NCI-H2171 treated with DMSO at 0.1 percent for 48 hours (cell line): ENCODE measurements at places on chromosomes 13 and 19.

DNA sequence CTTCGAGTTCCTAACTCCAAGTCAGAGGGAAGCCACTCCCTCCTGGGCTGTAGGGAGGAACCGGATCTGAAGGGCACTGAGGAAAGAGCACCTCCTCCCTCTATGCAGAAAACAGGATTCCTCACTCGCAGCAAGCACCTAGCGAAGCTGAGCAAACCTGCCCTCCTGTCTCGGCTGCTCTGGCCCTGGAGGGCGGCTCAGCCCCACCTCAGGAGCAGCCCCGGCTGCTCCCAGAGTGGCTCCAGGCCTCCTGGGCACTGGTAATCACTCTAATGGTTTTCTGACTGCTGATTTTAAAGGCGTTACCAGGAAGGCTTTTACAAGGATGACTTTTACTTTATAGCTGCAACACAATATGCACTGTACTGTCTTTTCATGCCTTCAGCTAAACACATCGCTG lies 312.5 kb downstream of the TEX29 start:
- no peak for DNase-seq

DNA sequence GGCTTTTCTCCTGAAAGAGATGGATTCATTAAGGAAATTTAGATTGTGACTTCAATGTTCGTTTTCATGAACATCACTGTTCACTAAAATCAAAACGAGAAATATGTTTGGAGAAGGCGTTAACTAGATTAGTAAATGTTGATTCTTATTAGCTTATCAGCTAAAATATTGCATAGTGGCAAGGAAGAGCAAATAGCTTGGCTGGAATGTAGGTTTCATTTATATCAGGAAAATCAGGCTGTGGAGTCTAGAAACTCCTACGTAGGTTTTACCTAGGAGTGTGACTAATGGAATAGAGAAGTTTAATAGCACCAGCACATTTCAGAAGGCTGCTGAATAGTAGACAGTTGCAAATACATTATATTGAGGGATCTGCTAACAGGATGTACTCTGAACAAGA lies 344.9 kb downstream of the LIG4 start:
- DNase-seq, result no peak

GRCh38 chr19:40990972-40991381 lies at the start of gene CYP2B6:
Gene CYP2B6, plus strand, starts transcription at chr19:40991282. Its CDS starts 24 bp downstream, at chr19:40991306.
- DNase-seq, result no peak

GRCh38 chr19:55453511-55454260 lies 7.8 kb downstream of the ISOC2 start:
- no peak for DNase-seq

DNA sequence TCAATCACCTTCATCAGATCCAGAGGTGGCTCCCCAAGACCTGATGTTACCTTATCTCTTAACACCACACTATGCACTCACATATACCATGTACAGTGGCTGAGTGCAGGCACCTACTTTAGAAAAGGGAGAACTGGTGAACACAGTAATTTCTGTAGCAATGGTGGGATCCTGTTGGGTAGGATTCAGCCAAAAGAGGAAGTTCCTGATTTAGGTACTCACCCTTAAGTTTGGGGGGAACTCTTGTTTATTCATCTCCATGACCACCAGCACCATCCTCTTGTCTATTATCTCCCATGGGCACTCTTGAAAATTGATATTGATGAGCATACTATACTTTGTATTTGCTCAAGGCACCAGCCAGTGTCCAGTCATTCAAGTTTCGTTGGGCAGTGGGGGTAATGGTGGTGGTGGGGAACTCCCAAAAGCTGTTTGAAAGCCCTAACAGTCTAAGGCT lies 324.4 kb downstream of the LMO7 start:
- DNase-seq, result no peak

DNA sequence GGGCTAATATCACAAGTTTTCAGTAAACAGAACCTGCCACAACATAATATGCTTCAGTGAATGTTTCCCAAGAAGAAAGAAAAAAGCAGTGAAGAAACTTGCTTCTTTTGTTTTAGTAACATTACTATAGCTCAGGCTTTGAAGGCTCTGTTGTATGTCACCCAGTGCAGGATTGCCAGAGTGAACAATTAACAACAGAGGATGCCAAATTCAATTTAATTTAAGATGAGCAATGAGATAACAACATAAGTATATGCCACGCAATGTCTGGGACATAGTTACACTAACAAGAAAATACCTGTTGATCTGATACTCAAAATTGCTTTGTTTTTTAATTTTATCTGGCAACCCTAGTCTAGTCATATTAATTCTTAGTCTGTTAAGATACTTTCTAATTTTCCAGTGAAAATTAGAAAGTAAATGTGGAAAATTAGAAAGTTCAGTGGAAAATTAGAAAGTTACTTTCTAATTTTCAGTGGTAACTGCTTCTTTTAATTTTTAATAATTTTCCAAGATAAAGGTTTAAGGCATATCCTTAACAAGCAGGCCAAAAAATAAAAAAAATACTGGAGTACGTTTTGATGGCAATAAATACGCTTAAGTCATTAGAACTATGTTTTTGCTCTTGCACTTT lies 336.3 kb downstream of the SLITRK6 start:
- DNase-seq, result no peak

DNA sequence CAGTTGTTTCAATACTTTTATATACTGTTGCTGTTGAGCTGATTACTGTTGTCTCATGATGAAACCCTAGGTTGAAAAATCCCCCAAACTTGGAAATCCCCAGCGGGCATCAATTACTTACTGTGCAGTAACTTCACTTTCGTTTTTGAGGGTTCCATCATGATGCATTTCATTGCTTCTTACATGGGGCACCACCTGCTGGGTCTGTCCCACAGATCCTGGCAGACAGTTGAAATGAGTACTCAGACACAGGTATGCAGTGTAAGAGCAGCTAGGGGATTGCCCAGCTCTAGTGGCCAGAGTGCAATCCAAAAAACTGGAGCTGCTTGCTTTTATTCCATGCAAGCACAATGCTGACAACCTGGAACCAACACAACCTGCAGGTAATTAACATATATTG lies 132.5 kb upstream of the ZNF91 start:
- DNase-seq, result no peak

DNA sequence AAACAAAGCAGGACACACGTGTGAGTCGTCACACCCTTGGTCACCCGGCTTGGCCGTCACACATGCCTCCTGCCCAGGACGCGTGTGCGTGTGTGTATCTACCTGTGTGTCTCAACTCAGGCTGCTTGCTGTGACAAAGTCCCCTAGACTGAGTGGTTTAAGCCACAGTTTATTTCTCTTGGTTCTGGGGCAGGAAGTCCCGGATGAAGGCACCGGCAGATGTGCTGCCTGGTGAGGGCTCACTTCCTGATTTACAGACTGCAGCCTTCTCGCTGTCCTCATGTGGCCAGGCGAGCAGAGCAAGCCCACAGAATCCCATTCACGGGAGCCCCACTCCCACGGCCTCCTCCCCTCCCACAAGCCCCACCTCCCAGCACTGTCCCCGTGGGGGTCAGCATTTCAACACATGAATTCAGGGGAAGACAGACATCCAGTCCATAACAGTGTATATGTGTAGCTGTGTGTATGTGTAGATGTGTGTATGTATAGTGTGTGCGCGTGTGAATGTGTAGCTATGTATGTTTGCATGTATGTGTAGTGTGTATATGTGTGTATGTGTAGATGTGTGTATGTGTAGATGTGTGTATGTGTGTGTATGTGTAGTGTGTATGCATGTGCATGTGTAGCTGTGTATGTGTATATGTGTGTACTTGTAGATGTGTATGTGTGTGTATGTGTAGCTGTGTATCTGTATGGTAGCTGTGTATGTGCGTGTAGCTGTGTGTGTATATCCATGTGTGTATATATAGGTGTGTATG lies 51.5 kb downstream of the MCF2L start:
- no peak for DNase-seq

GRCh38 chr19:44600466-44600865 lies 12.9 kb upstream of the IGSF23 start:
- DNase-seq, result no peak

DNA sequence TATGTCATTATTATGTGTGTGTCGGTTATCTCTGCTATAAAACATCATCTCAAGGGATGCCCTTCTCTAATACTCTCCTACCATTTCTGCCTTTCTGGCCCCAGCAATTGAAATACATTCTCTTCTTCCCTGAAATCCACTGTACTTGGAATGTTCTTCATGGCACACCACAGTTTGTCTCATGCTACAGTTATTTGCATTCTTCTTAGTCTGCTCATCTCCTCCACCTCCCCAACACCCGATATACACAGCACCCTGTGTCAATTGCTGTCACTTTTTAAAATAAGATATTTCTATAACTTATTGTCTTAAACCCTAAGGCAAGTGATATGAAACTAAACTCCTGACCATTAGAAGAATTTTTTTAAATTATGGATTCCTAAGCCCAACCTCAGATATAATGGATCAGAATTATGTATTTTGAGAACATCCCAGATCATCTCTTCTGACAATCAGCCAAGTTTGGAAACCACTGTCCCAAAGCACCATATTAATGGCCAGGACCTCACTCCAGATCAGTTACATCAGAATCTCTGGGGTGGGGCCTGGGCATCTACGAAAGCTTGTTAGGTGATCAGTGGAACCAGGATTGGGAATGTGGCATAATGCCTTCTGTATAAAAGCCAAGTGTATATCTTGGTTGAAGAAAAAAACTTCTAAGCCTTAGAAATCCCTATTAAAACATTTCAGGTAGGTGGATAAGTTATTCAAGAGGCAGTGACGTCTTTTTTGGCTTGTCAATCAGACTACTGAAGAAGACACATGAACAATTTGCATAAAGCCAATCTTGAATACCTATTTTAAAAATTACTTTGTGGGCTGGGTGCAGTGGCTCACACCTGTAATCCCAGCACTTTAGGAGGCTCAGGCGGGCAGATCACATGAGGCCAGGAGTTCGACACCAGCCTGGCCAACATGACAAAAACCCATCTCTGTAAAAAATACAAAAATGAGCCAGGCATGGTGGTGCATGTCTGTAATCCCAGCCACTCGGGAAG lies 30.0 kb upstream of the KBTBD7 start:
- DNase-seq, result no peak

- no peak for DNase-seq
Observed at GRCh38 chr19:56321254-56321988, 6.8 kb upstream of the ZSCAN5A start.

DNA sequence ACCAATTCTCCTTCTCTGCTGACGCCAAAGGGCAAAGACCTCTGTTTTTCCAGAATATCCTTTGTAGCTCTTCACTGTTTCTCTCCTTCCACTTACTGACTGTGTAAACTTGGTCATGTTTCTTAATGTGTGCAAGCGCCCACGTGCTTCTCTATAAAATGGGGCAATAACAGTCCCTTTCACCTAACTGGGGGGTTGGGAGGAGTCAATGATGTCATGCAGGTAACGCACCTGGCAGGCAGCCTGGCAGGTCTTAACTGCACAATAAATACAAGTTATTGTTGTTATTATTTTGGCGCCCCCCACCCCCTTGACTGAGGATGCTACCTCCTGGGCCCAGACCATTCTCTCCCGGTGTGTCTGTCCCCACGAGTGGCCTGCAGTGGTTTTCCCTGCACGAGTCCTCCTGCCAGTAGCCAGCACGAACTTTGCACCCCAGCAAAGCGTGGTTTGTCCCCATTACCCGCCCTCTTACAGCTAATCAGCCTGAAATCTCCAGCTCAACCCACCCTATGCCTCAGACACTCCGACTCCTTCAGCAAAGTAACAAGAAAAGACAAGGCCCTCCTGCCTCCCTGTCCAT lies 5.3 kb downstream of the SBSN start:
- no peak for DNase-seq

- DNase-seq, result no peak
Observed at GRCh38 chr13:71591374-71591773, 275.6 kb downstream of the DACH1 start.

GRCh38 chr19:38115271-38115802 lies 108.7 kb downstream of the DPF1 start:
- no peak for DNase-seq

DNA sequence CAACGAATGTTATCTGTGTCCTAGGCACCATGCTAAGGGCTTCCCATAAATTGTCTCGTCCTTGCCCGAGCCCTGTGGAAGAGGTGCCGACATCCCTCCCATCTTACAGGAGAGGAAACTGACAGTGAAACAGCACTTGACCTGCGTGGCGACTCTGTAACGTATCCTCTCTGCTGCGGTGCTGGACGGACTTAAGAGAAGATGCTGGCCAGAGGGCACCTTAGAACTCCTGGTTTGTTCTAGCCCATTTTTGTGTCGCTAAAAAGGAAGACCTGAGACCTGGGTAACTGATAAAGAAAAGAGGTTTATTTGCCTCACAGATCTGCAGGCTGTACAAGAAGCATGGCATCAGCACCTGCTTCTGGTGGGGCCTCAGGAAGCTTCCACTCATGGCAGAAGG lies 68.6 kb downstream of the KCTD15 start:
- no peak for DNase-seq

DNA sequence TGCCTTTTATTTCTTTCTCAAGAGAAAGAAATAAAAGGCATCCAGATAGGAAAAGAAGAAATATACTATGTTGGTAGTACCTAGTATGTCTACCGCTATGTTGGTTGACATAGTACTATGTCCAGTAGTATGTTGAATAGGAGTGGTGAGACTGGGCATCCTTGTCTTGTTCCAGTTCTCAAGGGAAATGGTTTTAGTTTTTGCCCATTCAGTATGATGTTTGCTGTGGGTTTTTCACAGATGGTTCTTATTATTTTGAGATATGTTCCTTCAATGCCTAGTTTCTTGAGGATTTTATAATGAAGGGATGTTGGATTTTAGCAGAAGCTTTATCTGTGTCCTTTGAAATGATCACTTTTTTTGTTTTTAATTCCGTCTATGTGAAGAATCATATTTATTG lies 53.0 kb upstream of the CSNK1A1L start:
- no peak for DNase-seq

- DNase-seq, result no peak
Observed at GRCh38 chr19:33785795-33786194, 10.9 kb upstream of the KCTD15 start.
